ENCODE measurements at places on chromosomes 13 and 19. TPM values are rescaled to one million over a fixed set of nuclear protein-coding genes. Genes with fewer than 3 reads are reported as not detected.

DNA sequence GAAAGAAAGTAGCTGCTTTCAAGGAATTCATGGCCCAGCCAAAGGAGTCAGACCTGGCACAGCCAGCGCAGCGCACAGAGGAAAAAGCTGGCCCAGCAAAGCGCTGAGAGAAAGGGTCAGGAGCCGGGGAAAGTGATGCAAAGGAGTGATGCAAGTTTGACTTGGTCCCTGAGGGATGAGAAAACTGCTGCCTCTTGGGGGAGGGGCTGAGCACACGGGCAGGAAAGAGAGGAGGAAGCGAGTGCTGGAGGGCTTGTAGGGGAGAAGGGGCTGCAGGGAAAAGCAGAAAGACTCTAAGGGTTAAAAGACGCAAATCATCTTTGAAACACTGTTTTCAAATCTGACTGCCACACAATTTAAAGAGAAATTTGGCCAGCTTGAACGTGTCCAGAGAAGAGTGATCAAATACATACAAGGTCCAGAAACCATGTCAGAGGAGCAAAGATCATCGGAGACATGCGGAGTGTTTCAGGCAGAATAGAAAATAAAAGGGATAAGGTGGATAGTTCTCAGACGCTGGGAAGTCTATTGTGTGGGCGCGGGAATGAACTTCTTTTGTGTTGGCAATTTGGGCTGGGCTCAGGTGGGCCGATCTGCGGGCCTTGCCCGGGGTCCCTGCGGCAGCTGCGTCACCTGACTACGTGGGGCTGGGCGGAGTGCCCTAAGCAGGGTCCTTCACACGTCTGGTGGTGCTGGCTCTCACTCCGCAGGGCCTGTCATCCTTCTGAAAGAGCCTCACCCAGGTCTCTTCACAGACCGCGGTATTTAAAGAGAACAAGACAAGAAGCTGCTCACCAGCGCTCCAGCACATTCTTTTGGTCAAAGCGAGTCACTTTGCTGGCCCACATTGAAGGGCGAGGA, 18.1 kb downstream of the N4BP2L1 start:
- peak; percentile 66 for DNase-seq

Gene ZFP36
- polyA plus RNA-seq = 203 TPM

Gene SHISA7
- polyA plus RNA-seq = 0.05 TPM

- no peak for DNase-seq
These were observed 6.8 kb downstream of the GAMT start for GRCh38 chr19:1394252-1395193.

DNA sequence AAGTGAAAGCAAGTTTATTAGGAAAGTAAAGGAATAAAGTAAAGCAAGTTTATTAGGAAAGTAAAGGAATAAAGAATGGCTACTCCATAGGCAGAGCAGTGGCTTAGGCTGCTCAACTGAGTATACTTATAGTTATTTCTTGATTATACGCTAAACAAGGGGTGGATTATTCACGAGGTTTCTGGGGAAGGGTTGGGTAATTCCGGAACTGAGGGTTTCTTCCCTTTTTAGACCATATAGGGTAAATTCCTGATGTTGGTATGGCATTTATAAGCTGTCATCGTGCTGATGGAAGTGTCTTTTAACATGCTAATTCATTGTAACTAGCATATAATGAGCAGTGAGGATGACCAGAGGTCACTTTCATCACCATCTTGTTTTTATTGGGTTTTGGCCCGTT, 194.3 kb downstream of the DLEU7 start:
- DNase-seq = no peak

DNA sequence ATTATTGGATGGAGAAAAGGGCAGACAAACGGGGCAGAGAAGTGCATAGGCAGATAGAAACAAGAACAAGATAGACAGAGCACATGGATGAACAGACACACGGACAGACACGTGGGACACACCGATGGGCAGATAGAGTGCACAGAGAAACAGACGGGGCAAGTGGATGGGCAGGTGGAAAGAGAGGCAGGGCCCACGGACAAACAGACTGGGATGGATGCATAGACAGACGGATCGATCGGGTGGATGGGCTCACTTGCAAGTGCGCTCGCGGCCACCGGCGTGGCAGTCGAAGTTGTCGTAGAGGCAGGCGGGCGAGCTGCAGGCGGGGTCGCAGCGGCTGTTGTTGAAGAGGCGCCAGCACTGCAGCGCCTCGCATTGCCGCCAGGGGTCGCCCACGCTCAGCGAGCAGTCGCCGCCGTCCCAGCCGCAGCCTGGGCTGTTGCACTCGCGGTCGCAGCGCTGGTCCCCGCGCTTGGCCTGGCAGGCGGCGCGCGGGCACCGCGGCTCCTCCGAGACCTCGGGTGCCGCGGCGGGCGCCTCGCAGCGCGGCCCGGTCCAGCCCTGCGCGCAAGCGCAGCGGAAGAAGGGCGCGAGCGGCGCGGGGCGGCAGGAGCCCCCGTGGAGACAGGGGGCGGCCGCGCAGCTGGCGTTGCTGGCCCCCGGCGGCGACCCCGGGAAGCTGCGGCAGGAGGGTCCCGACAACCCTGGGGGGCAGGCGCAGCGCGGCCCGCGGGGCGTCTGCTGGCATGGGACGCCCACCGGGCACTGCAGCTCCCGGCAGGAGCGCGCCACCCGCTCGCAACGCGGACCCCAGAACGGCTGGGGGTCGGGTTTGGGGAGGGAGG, 23.3 kb downstream of the NOTCH3 start:
- peak; percentile 81 for DNase-seq

DNA sequence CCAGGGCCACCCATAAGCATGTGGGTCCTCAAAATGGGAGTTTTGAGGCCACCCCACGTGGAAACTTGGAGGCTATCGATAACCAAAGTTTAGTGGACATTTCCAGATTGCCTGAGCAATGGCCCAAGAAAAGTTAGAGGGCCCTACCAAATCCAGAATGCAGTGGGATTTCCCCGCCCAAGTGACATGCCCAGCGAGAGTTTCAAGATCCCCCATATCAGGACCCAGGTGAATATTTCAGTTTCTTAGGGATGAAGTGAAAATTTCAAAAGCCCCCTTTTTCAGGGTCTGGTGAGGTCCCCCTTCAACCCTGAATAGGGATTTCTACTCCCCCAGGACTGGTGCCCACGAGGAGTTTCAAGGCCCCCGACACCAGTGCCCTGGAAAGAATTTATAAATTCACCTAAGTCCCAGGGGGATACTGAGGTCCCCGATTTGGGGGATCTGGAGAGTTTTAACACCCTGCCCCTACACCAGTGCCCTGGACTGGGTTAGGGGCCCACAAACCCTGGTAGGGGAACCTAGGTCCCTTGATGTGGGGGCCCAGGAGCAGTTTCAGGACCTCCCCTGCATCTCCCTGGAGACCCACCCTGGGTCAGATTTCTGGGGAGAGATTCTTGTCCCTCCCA, 695 bp downstream of the BST2 start:
- DNase-seq = no peak

Gene ZNF506
- 6.6 TPM for polyA plus RNA-seq

Gene LGALS7B
- polyA plus RNA-seq = 0.70 TPM

- DNase-seq = no peak
These were observed 143.4 kb downstream of the ZIC5 start for GRCh38 chr13:99828123-99828522.

DNA sequence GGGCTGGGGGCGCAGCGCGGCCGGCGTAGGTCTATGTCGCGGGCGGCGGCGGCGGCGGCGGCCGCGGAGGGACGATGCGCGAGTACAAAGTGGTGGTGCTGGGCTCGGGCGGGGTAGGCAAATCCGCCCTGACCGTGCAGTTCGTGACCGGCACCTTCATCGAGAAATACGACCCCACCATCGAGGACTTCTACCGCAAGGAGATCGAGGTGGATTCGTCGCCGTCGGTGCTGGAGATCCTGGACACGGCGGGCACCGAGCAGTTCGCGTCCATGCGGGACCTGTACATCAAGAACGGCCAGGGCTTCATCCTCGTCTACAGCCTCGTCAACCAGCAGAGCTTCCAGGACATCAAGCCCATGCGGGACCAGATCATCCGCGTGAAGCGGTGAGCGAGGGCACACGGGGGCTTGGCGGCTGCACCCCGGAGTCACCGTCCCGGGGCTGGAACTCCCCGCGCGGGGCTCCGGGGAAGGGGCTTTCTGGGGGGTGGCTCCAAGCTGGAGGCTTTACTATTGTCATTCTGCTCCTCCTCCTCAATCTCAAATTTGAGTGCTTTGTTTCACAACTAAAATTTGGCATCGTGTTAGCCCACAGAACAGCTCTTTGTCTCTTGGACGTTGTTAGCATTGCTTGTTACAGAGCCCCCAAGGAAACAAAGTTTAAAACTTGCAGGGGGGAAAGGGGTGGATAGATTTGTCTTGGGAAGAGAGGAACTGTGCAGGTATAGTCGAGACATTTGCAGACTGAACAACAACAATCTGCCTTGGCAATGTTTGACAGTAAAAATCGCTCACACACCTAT, 630 bp downstream of the RAP2A start:
- peak; percentile 74 for DNase-seq

GRCh38 chr13:33787051-33787591, 30.8 kb upstream of the RFC3 start:
- no peak for DNase-seq

Gene PNMA8C
- 0.05 TPM for polyA plus RNA-seq

- no peak for DNase-seq
These were observed 45.2 kb downstream of the SUCLA2 start for GRCh38 chr13:47955836-47956235.

DNA sequence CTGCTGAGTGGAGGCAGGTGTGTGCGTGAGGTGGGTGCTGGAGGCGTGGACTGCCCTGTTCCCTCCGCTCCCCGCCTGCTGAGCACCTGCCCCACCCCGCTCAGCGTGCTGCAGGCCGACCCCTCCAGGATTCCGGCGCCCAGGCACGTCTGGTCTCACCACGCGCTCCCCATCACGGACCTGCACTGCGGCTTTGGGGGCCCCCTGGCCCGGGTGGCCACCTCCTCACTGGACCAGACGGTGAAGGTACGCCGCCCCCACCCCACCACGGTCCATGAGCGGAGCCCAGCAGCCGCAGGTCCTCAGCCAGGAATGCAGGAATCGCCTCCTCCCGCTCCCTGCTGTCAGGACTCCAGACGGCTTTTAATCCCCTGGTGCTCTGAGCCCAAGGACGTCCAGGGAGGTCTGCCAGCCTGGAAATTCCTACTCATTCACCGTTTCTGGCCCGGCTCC, 6.0 kb downstream of the WDR18 start:
- DNase-seq = peak; percentile 47

Gene LIPE
- 81.6 TPM for polyA plus RNA-seq

Gene PLK5
- polyA plus RNA-seq = 0.11 TPM

GRCh38 chr13:43019811-43020210, 3.6 kb upstream of the DNAJC15 start:
- DNase-seq = no peak

DNA sequence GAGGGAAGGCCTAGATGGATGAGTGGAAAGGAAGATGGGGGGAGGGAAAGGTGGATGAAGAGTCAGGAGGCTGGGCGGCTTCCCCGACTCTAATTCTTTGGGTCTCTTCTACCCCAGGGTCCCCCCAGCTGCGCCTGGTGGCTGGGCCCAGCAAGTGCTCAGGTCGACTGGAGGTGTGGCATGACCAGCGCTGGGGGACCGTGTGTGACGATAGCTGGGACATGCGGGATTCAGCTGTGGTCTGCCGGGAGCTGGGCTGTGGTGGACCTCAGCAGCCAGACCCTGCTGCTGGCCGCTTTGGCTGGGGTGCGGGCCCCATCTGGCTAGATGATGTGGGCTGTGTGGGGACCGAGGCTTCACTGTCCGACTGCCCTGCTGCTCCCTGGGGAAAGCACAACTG, 9.5 kb downstream of the SSC5D start:
- no peak for DNase-seq

GRCh38 chr19:55683449-55684261, 8.6 kb downstream of the EPN1 start:
- DNase-seq = peak; percentile 17

Gene CACNG8
- polyA plus RNA-seq = 0.14 TPM

Gene C3
- polyA plus RNA-seq = 273 TPM

- DNase-seq = no peak
These were observed 70.0 kb downstream of the MZT1 start for GRCh38 chr13:72657379-72657778.

Gene CGB1
- not detected for polyA plus RNA-seq

Gene ACP7
- polyA plus RNA-seq = not detected

DNA sequence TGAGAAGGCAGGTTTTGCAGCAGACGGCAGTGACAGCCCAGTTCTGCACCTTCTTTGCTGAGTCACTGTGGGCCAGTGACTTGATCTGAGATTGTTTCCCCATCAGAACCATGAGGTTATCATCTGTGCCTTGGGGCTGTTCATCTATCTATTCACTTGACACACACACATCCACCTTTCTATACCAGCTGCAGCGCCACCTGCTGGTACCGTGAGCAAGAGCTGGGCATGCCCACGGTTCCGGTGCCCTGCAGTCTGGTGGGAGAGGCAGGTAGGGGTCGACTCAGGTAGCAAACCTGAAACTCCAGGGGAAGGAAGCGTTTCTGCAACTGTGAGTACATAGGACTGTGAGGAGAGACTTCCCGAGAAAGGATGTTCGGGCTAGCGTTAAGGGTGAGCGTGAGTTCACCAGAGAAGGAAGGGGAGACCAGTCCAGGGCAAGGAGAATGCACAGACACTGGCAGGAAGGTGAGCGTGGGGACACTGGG, 7.5 kb upstream of the LIN7B start:
- DNase-seq = peak; percentile 83

DNA sequence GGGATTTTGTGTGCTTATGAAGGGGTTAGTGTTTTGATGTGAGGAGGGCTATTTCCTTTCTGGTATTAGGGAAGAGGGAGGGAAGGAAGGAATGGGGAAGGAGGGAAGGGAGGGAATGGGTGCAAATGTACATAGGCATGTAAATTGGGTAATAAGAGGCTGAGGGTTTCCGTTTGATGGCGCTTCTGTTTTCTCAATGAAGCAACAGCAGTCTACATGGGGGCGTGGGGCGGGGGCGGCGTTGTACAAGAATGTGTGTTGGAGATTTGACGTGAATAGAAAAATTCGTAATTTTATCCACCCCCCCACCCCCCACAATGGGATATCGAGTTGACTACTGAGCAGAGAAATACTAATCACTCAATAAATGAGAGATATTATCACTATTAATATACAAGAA, 52.5 kb downstream of the PDS5B start:
- no peak for DNase-seq

GRCh38 chr13:86098511-86098910, 299.3 kb upstream of the SLITRK6 start:
- DNase-seq = no peak

GRCh38 chr13:63307228-63307627, 1891.6 kb upstream of the PCDH20 start:
- no peak for DNase-seq

GRCh38 chr19:33481863-33482262, 39.7 kb downstream of the PEPD start:
- DNase-seq = no peak

DNA sequence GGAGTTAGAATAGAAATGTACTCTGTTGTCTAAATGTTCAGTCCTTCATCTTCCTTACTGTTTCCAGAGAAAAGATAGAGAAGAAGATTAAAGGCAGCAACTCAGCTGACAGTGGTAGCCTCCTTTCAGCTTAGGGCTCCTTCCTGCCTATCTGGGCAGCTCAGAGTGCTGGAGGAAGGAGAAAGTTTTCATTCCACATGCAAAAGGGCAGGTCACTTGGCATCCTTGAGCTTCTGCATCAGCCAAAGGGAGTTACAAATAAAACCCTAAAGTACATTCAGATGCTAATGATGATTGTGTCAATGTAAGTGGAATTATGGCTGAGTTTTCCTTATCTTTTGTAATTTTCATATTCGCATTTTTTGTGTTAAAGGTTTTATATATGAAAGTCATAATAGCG, 58.9 kb downstream of the ESD start:
- DNase-seq = no peak

- DNase-seq = peak; percentile 86
These were observed 3.8 kb downstream of the S1PR2 start for GRCh38 chr19:10227026-10227971.

Data from right cardiac atrium (tissue), 5 donors.